ENCODE measurements at places on chromosomes 3 and 15. TPM values are rescaled to one million over a fixed set of nuclear protein-coding genes. Genes with fewer than 3 reads are reported as not detected.

The GRK7 gene
- 0.08 TPM for total RNA-seq

The ITIH1 gene
- total RNA-seq: 1,400 TPM

The GFM1 gene
- 35.0 TPM for total RNA-seq

GRCh38 chr3:177820683-177821316 is 623.5 kb upstream of the TBL1XR1 start:
- no peak overlapping the region for H3K27ac ChIP-seq
- H3K4me3 ChIP-seq: no peak overlapping the region
- no peaks in the 10 kb centered on the region for H3K36me3 ChIP-seq
- H3K4me1 ChIP-seq: peaks cover 24% of the 10 kb centered on the region
- DNase-seq: no peak

DNA sequence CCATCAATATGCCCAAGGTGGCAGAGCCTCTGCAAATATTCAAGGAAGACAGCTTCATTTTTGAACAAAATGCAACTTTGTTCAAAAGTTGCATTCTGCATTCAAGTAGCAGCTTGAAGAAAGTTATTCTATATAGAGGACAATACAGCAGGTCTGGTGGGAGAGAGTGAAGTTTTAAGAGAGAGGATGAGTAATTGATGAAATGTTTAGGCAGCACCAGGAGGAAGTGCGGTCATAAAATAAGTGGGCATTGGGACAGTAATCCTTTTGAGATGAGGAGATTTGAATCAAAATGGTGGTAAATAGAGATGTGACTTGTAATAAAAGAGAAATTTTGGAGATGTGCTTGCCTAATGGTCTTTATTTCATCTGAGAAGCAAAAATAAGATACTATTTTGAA is 607.3 kb upstream of the ZNF385D start:
- H3K27me3 ChIP-seq: peaks cover 2% of the 10 kb centered on the region
- H3K27ac ChIP-seq: no peak overlapping the region
- H3K36me3 ChIP-seq: no peaks in the 10 kb centered on the region
- DNase-seq: no peak
- H3K4me1 ChIP-seq: no peaks in the 10 kb centered on the region
- H3K4me3 ChIP-seq: no peak overlapping the region

- H3K4me3 ChIP-seq: no peak overlapping the region
- no peaks in the 10 kb centered on the region for H3K4me1 ChIP-seq
- DNase-seq: no peak
- no peak overlapping the region for H3K27ac ChIP-seq
Measured at GRCh38 chr3:39550354-39551051, 83.0 kb downstream of the MOBP start.

DNA sequence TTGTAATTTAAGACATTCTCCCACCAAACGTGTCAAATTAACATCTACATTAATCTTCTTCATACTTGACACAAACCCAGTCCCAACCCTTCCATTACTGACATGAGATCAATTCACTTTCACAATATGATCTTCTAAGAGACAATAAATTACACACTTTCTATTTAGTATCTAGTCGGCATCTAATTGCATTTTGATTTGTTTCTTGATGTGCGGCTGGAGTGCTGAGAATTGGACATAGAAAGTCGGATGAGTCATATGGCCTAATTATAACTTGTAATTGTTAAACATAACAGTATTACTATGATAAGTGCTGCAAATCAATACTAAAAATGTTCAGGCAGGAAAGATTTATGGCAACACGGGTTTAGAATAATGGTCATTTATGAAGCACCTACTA is 78.4 kb upstream of the RORA start:
- H3K27ac ChIP-seq: no peak overlapping the region
- H3K4me1 ChIP-seq: no peaks in the 10 kb centered on the region
- no peak for DNase-seq
- H3K27me3 ChIP-seq: no peaks in the 10 kb centered on the region
- no peak overlapping the region for H3K4me3 ChIP-seq

The DAPK2 gene
- total RNA-seq: 3.6 TPM

- no peak overlapping the region for H3K4me3 ChIP-seq
- no peak for DNase-seq
- no peak overlapping the region for H3K27ac ChIP-seq
Measured at GRCh38 chr3:151630035-151630434, 103.7 kb upstream of the AADACL2 start.

- H3K4me1 ChIP-seq: no peaks in the 10 kb centered on the region
- no peak overlapping the region for H3K4me3 ChIP-seq
- no peak overlapping the region for H3K27ac ChIP-seq
- no peaks in the 10 kb centered on the region for H3K36me3 ChIP-seq
Measured at GRCh38 chr15:99390667-99391066, 139.4 kb downstream of the LRRC28 start.

The CCDC54 gene
- total RNA-seq: not detected

The REC114 gene
- not detected for total RNA-seq

DNA sequence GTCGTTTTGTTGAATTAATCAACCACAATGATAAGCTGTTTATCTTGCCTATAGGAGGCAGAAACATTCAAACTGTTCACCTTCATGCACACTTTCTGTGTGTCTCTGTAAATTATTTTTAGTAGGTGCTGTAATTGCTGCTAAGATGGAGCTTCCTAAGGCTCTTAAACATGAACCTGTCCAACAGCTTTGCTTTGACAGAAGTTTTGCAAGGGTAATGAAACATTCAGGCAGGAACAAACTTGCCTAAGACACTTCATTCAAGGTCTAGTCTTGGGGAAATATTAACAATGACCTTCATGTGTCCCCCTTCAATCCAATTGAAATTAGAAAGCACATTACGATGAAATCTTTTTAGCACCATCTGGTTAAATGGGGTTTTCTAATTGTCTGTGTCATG is 156.1 kb downstream of the DIPK2A start:
- H3K27me3 ChIP-seq: no peaks in the 10 kb centered on the region
- H3K36me3 ChIP-seq: no peaks in the 10 kb centered on the region
- no peak overlapping the region for H3K27ac ChIP-seq
- no peak for DNase-seq
- no peaks in the 10 kb centered on the region for H3K4me1 ChIP-seq

DNA sequence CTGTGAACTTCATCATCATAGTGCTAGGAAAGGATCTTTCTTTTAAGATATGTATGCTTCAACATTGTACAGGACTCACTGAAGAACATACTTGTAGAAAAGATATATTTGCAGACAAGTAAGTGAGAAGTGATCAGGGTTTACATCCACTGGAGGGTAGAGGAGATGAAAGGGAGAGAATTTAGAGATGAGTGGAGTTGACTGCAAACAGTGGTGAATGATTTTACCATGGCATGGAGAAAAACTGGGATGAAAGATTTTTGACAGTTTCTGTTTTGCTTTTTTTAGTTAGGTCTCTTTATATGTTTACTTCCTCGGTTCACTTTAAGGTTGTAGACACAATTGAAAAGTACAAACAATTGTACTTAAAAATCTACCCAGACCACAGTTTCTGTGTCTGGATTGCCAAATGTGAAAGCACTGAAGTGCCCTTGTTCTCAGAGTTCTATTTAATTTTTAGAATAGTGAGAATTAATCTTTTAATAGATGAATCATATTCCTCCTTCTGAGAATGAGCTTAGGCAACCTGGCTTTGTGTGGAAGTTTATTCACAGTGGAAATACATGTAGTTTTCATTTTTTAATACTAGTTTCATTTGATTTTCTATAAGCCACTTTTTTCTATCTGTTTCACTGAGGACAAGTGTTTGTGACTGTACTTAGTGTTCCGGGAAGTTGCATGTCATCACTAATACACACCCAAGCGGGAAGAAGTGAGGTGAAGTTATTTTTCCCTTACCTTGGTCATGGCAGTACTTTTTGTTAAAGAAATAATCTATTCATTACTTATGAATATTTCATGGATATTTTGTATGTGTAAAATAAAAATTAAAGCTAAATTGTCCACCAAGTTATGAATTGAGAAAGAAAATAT is 1.8 kb upstream of the GPR171 start:
- H3K36me3 ChIP-seq: no peaks in the 10 kb centered on the region
- no peaks in the 10 kb centered on the region for H3K27me3 ChIP-seq
- H3K27ac ChIP-seq: no peak overlapping the region
- H3K4me3 ChIP-seq: no peak overlapping the region
- peaks cover under 1% of the 10 kb centered on the region for H3K4me1 ChIP-seq

The SERPINI2 gene
- not detected for total RNA-seq

- H3K4me1 ChIP-seq: no peaks in the 10 kb centered on the region
- no peak for DNase-seq
- H3K27ac ChIP-seq: no peak overlapping the region
- no peaks in the 10 kb centered on the region for H3K36me3 ChIP-seq
- H3K4me3 ChIP-seq: no peak overlapping the region
Measured at GRCh38 chr3:127104586-127104985, 88.3 kb upstream of the PRR23E start.

DNA sequence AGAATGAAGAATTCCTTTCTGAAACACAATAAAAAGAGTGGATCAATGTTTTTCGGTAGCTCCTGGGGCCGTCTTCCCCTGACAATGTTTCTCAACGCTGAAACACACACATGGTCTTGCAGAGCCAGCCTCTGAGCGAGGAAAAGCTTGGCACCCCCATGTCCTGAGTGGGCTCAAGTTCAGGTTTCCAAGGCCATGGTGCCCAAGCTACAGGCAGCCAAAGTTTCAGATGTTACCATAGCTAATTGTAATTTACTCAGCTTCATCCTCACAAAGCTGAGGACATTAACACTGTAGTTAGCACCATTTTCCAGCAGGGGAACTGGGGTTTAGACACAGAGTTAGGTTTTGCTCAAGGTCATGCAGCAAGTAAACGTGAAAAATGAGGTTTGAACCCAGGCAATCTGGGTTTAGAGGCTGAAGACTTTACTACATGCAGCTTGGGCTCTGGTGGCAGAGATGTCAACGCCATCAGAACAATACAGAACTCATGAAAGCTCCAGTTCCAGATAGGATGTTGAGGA is 199.1 kb downstream of the TJP1 start:
- H3K27me3 ChIP-seq: no peaks in the 10 kb centered on the region
- H3K27ac ChIP-seq: no peak overlapping the region
- DNase-seq: no peak
- H3K36me3 ChIP-seq: no peaks in the 10 kb centered on the region
- no peaks in the 10 kb centered on the region for H3K4me1 ChIP-seq
- H3K4me3 ChIP-seq: no peak overlapping the region

The SLC12A1 gene
- 0.05 TPM for total RNA-seq
